ENCODE measurements at places on chromosomes 16 and 17.

DNA sequence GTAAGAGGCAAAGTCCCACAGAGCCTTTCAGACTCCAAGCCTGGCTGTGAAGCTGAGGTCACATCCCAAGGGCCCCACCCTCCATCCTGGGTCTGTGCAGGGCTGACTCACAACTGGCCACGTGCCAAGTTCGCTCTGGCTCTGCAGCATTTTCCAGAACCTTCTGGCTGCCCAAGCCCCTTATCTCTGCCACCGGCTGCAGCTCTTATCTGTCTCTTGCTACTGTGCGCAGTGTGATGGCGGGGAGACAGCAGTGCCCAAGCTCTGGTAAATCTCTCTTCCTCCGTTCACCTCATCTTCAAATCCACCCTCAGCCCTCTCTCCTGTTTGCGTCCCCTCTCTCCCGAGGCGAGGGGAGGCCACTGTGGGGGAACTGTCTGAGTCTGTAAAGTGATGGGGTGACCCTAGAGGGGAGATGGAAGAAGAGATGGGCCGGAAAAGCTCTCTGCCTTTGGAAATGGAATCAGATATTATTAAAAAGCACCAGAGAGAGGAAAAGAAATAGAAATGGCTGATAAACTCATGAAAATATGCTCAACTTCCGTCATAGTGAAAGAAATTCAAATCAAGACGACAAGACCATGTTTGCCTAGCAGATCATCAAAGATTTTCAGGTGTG, 162.7 kb upstream of the CDC42EP4 start:
- DNase-seq, result peak; percentile 85

DNA sequence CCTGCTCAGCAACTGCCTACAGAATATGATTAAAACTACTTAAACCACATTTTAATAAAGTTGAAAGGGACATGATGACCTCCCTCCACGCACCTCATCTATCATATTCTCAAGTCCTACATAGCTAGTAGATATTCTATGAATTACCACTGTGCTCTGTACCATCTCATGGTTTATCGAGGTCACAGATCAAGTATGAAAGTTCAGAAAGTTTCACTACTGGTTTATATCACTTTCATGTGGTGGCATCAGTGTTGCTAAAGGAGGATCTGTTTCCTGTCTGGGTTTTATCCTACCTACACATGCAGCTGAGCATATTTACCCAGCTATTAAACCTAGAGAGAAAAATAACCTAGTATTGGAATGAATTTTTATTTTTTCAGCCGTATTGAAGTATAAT, 214.9 kb upstream of the MON1B start:
- DNase-seq, result no peak

- no peak for DNase-seq
Measured at GRCh38 chr17:76527430-76528111, 9.9 kb downstream of the CYGB start.

DNA sequence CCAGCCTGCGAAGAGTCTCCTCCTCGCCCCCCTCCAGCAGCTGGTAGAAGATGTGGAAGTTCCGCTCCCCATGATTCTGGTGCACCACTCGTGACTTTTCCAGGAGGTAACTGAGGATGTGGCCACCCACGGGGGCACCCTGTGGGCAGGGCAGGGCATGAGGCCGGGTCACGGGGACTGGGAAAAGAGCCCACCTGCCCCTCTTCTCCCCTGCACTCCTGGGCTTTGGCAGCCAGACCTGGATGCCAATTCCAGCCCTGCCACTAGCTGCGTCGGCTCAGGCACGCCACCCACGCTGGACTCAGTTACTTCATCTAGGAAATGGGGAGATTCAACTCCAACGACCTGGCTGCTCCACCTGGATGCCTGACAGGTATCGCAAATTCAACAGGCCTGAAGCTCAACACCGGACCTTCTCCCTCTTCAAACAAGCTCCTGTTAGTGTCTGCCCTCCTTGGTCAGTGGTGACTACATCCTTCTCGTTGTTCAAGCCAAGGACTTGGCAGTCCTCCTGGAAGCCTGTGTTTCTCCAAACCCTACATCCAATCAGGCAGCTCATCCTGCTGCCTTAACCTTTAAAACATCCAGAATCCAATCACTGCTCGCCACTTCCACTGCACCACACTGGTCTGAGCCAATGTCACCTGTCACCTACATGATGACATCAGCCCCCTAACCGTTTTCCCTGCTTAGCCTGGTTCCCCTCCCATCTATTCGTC, 11.6 kb downstream of the MYO1C start:
- no peak for DNase-seq

GRCh38 chr17:41917679-41918313, 955 bp downstream of the ACLY start:
- DNase-seq, result peak; percentile 30

DNA sequence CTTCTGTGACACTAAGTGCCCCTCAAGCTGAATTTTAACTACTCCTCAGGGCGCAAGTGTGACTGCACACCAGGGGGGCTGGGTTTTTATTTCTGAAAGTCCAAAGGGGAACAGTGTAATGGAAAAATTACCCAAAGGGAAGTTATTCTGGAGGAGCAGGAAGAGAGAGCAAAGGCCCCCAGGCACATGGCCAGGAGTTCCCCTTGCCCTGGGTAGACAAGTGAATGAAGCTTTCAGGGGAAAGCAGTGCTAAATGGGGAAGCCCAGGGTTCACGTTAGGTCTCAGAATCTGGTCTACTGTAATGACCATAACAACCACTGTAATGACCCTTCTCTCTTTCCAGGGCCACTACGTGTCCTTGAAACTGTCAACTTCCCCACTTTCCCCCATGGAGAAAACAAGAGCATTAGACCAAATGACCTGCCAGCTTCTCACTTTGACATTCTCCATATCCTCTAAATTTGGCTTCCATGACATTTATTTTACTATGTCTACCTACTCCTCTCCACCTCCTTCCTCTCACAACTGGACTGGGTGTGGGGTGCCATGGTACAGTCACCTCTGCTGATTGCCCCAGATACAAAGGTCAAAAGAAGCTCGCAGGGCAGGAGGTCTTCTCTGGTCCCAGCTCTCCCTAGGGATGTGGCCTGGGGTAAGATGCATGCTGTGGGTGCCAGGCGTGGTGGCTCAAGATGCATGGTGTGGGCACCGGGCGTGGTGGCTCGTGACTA, 34.1 kb upstream of the MMP2 start:
- DNase-seq, result no peak

GRCh38 chr17:30579610-30580315, 102.6 kb downstream of the GOSR1 start:
- DNase-seq, result no peak

DNA sequence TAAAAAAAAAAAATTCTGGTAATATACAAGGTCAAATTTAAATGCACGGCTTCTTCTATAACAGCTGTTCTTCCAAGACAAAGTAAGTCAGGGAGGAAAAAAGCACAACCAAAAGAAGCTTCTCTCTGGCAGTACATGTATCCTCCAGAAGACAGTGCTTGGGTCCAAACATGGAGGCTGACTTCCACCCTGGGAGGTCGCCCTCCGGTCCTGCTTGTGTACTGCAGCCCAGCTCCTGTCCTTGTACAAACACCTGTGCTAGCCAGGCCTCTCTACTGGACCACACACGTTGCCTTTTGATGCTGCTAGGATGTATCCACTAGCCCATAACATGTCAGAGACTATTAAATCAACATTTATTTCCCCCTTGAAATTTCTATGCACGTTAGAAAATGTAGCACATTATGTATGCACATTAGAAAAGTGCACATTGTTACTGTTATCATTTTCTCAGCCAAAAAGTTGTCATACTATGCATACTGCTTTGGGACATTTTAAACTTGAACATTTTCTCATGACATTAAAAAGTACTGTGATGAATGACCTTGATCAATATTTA, 21.9 kb downstream of the TEKT3 start:
- no peak for DNase-seq

GRCh38 chr17:8315764-8316217, 5.8 kb downstream of the ARHGEF15 start:
- no peak for DNase-seq

- DNase-seq, result peak; percentile 38
Measured at GRCh38 chr16:47612711-47613110, 151.6 kb downstream of the PHKB start.

- no peak for DNase-seq
Measured at GRCh38 chr16:70430667-70431536, 8.0 kb downstream of the ST3GAL2 start.

DNA sequence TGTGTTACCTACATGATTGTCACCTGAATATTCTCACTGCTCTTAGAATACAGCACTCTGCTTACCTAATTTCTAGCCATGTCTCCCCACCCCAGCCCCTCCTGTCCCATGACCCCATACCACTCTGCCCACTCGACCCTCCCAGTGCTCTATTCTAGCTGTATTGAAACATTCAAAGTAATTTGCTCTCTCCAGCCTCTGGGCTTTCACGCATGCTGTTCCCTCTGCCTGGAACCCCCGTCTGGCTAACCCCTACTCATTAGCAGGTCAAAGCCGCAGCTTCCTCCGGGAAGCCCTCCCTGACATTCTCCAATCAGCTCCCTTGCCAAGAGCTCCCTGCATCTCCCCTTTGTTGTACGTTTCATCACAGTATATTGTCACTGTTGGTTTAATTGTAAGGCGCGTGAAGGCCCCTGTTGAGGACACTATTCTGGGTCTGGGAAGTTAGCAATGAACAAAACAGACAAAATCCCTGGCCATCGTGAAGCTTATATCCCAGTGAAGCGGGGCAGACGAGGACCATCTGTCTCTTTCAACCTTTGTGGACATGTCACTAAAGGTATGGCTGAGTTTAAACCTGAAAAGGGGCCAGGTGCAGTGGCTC, 72.3 kb upstream of the LHX1 start:
- no peak for DNase-seq

DNA sequence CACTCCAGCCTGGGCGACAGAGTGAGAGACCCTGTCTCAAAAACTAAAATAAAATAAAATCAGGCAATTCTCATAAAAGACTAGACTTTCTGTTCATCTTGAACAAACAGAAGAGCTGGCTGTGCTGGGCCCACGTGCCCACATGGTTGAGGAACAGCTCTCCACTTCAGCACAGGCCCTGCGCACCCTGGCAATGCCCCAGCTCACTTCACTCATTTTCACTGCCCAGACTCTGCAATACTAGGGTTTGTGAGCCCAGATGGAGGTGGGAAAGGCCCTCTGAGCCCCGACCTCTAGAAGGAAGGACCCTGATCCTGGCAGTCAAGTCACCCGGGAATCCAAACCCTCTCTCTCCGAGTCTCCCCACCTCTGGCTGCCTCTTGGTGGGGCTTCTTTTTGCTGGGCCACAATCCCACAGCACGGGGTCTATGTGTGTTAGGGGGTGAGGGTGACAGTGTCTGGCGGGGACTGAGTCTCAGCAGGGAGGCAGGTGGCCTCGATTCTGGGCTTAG, 14.8 kb downstream of the MYLK3 start:
- no peak for DNase-seq

GRCh38 chr16:12479751-12480150, 323.9 kb downstream of the CPPED1 start:
- no peak for DNase-seq

- no peak for DNase-seq
Measured at GRCh38 chr17:72380737-72381136, 259.9 kb downstream of the SOX9 start.

GRCh38 chr16:58030136-58030840, 4.7 kb downstream of the MMP15 start:
- DNase-seq, result no peak

- DNase-seq, result no peak
Measured at GRCh38 chr16:23229714-23230113, 47.2 kb downstream of the SCNN1G start.

DNA sequence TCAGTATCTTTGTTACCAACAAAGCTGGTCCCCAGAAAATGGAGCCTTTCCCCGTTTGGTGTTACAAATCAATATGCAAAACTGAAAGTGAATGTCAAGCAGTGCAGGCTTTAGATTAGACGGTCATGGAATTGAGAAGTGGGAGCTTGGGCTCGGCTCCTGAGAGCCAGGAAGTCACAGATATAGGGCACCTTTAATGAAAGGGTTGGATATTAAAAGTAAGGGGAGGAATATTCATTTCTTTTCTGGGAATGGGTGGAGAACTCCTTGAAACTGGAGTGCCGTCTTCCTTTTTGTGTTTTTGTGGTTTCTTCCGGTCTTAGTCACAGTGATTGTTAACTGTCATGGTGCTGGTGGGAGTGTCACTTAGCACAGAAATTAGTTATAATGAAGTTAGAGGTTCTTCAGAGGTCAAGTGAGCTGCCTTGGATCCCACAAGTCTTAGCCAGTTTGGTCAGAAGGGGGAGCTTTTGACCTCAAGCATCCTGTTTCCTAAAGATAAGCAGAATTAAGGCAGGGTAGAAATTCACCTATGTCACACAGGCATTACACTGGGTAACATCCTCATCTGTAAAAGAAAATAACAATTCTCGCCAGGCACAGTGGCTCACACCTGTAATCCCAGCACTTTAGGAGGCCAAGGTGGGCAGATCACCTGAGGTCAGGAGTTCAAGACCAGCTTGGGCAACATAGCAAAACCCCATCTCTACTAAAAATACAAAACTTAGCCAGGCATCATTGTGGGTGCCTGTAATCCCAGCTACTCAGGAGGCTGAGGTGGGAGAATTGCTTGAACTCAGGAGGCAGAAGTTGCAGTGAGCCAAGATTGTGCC, 9.6 kb upstream of the EIF1 start:
- no peak for DNase-seq

DNA sequence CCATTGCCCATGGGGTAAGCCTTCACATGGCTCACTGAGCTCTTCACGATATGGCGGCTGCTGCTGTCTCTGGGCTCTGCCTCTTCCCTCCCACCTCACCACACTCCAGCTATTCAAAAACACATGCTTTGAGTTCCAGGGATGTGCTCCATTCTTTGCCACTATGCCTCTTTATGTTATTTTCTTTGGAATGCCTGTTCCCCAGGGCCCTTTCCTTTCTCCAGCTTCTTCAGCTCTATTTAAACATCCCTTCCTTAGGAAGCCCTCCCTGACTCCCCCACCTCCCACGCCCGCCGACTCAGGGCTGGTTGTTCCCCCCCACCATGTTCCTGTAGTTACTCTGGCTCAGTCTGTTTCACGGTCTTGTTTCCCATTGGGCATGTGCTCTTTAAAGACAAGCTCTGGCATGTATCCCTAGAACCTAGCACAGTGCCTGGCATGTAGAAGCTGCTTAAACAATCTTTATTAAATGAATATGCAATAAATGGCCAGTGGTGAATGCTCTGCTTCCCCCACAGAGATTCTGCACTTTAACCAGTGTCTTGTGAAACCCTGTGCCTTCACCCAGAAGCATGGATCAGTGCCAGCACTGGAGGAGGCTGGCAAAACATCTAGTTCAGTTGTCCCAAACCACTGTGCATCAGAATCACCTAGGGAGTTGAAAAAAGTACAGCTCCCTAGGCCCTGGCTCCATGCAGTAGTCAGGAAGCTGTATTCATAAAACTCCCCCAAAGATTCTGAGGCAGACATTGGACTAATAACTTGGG, 6.9 kb downstream of the MYCBPAP start:
- no peak for DNase-seq

GRCh38 chr16:2507665-2508064, 6.1 kb upstream of the ATP6V0C start:
- no peak for DNase-seq

DNA sequence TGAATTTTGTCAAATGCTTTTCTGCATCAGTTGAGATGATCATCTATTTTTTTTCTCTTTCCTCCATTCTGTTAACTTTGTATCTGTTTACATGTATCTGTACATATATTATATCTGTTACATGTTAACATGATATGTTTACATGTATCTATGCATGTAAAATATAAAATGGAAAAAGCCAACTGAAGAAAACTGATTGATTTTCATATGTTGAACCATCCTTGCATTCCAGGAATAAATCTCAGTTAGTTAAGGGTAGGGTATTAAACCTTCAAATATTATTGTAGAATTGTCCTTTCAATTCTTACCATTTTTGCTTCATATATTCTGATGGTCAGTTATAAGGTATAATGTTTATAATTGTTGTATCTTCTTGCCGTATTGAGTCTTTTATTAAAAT, 336.1 kb downstream of the ZFHX3 start:
- DNase-seq, result no peak

- no peak for DNase-seq
Measured at GRCh38 chr16:51107742-51108141, 43.3 kb downstream of the SALL1 start.

Data from RWPE1 (cell line).